ENCODE measurements at places on chromosomes 4 and X.
A peak's percentile ranks its signal among the peaks of the same experiment; 100 is the strongest.

- DNase-seq: peak; percentile 24
Measured at GRCh38 chr4:113232194-113232593, 182.7 kb downstream of the ANK2 start.

DNA sequence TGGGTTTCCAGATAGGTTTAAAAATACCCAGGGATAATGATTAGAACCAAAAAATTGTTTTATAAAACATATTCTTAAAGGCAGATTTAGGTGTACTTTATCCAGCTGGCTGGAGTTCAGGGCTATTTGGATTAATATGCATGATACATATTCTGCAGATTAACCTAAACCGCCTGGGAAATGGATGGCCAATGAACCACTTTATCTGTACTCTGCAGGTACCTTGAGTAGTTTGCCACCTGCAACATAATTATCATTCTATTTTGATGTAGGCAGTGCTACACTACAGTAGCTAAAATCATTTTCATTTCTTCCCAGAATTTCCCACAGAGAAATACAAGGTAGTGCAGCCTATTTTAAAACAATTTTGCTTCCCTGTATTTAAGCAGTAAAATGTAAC, 683.2 kb upstream of the GNPDA2 start:
- DNase-seq: no peak

DNA sequence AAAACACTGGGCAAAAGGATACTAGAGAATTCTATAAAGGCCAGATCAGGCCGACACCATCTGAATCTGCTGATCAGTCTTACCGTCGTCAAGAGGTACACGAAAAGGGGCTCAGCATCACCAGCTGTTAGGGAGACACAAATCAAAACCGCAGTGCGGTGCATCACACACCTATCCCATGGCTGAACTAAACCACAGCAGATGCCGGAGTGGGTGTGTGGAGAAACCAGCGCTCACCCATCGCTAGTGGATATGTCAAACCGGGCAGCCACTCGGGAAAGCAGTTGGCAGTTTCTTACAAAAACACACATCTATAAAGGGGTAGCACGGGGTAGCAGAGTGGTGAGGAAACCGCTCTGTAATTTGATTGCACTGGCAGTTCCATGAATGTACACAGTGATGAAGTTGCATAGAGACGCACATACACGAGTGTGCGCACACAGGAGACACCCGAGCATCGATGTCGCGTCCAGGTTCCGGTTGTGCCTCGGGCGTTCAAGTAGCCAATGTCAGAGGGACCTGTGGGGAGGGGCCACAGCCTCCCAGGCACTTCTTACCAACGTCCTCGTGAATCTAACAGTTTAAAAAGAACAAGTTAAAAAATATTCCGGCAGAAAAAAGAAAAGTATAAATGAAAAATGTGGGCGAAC, 23.1 kb upstream of the CCNQ start:
- DNase-seq: no peak

GRCh38 chr4:65893271-65893670, 223.0 kb upstream of the EPHA5 start:
- no peak for DNase-seq

DNA sequence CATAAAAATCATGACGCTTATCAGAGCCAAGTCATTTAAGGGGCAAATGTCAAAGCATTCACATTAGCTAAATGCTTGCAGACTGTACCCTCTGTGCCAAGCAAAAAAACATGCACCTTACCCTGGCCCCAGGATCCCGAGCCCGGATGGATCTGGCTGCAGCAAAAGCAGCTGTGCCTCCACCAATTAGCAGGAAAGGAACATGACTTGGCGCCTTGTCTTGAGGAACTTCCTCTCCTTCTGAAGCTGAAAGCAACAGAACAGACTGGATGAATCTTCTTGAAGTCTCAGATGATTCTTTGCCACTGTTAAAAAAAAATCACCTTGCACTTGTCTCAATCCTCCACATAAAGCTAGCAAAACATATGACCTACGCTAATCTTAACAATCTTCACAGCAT, 18.0 kb downstream of the AIFM1 start:
- DNase-seq: no peak

DNA sequence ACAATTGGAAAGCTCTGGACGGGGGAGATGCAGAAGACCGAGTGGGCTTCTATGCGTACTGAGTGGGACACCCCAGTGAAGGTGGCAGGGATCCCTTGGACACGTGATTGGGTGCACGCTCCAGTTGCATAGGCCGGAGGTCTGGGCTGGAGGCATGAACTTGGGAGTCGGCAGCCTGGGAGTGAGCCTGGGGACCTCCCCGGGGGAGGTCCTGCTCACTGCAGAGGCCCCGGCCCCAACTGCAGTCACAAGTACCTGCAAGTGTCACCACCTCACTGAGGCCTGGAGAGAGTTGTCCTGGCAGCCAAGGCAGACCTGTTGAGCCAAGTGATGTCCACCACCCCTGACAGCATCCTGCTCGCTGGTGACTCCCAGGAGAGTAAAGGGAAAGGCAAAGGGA, 49.3 kb upstream of the HMX1 start:
- DNase-seq: no peak

- DNase-seq: no peak
Measured at GRCh38 chr4:37664696-37665095, 21.5 kb downstream of the RELL1 start.

- DNase-seq: peak; percentile 17
Measured at GRCh38 chr4:168441412-168441811, 38.9 kb downstream of the DDX60L start.

- no peak for DNase-seq
Measured at GRCh38 chr4:108763226-108763593, 357 bp upstream of the ETNPPL start.

DNA sequence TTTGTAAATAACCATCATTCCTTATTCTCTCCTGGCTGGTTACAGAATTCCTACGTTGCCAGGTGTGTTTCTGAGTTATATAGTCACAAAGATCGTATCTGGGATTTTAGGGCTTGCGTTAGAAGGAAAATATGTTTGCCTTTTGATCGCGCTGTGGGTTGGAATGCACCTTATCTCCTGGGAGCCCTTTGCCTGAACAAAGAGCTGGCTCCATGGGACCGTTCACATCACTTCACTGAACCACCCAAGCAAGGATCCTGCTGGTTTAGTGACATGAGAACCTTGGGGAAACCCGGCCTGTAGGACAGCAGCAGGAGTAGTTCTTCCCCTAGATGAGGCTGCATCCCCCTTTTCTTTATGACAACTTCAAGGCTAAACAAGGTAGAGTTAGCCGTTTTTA, 51.6 kb downstream of the RS1 start:
- DNase-seq: no peak

- no peak for DNase-seq
Measured at GRCh38 chrX:110568441-110568840, 209.8 kb downstream of the RTL9 start.

- no peak for DNase-seq
Measured at GRCh38 chr4:25096981-25097443, 63.2 kb downstream of the SEPSECS start.

DNA sequence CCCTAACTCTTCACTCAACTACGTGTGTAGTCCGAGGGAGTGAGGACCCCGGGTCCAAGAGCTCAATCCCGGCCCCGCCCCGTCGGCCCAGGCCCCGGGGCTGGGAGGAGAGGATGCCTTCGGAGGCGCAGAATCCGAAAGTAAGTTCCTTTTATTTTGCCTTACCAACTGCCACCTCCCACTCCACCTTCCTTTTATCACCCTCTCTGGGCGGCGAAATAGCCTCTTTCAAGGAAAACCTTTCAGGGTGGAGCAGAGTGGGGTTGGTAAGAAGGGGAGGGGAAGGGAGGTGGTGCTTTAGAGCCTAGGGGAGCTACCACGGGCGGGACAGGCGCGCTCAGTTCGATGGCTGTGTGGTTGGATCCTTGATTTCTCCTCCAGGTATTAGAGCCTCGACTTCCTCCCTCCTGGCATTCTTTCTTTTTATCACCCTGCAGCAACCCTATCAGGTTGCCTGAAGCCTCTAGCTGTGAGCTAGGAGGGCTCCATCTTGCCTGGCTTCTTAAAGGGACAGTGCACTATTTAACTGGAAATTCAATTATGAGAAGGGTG, 191.2 kb downstream of the RRAGB start:
- DNase-seq: peak; percentile 5

Measured in iris pigment epithelial cell (primary cell).